ENCODE measurements at places on chromosomes 4 and X.

GRCh38 chr4:80201252-80202151, 4.2 kb downstream of the PRDM8 start:
- DNase-seq: no peak

DNA sequence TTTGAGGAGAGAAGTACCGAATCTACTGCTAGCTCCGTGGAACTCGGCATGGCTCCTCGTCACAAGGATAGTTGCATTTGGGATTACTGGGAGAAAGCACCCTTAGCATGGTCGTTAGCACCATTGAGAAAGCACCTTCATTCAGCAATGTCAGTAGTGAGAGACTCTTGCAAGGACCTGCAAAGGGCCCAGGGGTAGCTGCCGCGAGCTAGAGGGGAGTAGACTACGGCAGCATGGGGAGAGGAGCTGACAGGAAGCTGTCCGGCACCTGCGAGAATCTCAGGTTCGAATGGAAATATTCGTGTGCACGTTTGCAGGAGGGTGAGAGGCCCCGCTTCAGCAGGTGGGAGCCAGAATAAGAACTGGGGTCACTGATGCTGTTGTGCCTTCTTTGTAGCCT, 20.2 kb downstream of the TLR10 start:
- DNase-seq: no peak

- DNase-seq: peak; percentile 14
These were observed 112.2 kb downstream of the ZAR1 start for GRCh38 chr4:48602222-48602621.

- DNase-seq: no peak
These were observed 16.3 kb downstream of the OFD1 start for GRCh38 chrX:13750812-13751211.

- DNase-seq: no peak
These were observed 738.3 kb upstream of the TENM3 start for GRCh38 chr4:181504924-181505323.

Measured in LoVo (cell line).